ENCODE measurements at places on chromosomes 11 and 22.

DNA sequence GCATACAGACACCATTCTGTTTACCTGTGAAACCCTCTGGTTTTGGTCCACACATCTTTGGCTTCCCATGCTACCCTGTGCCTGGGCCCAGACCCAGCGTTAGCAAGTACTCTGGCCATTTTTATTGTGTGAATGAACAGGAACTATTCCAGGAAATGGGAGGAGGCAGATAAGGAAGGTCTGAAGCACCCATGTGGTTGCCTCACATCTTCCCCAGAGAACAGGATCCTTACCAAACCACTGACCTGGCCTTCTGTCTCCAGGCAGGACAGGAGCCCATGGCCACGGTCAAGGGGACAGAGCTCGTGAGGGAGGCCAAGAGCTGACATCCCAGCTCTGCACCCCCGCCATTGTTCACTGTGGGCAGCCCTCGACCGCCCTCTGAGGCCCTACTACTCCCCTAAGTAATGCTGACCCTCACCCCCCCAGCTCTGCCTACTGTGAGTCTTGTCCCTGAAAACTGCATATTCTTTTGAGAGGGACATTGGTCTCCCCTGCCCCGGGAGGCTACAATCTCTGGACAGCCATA is 97.7 kb upstream of the TP53I11 start:
- no peak for DNase-seq

GRCh38 chr11:45146072-45147016 is at the start of gene PRDM11:
Gene PRDM11 (plus strand): TSS chr11:45146639. CDS start chr11:45181767, 35,128 bp downstream.
- peak; percentile 47 for DNase-seq

DNA sequence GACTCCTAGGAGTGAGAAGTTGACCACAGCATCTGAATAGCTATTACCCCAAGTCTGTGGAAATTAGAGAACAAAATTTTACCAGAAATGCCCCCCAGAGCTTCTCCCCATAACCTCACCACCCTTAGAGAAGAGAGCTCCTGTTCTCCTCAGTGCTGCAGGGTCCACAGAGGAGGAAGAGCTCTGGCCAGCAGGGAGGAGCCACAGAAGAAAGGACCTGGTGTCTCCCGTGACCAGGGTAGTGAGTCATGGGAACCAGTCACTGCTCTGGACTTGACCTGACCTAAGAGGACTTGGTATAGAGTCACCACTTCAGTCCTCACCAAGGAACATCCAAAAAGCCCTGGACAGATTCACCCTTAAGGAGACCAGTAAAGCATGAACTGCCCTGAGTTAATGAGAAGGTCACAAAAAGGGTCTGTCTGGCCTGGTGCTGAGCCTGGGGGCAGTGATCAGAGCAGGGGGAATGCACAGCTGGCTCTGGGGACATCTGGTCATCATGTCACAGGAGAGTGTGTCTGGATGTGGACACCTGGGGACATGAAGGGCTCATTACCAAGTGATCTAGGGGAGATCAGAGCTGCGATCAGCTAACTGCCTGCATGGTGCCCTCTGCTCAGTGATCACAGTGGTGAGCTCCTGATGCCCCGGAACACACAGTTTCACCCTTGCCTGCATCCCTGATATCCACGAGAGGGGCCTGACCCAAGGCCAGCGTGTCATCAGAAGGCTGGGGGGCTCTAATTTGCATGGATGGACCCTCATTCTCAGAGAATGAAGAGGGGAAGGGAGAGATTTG is 103.3 kb upstream of the TOP3B start:
- DNase-seq, result no peak

DNA sequence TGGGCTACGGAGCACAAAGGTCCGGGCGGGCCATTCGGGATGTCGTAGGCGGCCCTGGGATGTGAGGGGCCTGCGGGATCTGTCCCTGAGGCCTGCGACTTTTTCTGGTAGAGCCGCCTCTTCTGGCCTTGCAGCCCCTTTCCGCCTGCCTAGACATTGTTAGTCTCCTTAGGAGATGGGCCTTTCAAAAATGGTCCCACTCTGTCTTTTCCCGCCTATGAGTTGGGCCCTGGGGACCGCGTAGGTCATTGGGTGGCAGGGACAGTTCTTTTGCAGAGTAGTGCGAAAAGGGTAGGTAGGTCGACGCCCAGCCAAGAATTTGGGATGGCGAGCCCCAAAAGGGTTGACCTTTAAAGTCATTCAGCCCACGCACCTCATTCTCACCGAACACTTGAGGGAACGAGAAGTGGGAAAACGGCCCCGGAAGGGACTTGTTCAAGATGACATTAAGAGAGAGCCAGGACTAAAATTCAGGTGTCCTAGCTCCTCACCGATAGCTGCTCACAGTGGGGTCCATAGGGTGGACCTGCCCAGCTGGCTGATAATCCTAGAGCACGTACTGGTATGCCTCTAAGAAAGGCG is 785 bp downstream of the OTUB1 start:
- DNase-seq, result no peak

DNA sequence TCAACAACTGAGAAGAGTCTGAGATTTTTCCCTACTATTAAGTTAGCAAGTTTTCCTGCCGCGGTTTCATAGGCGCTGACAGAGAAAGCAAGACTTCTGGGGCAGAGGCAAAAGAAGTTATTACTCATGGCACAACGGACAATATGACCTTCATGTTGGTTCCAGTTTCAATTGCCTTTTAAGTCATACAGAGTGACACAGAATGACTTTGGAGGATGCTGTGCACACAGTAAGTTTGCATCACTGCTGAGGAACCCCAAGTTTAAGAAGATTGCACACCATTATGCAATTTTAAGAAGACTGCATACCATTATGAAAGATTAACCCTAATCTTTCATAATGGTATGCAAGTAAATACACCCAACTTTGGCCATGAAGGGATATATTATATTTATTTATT is 626.5 kb upstream of the CHORDC1 start:
- DNase-seq, result no peak

Data from neuronal stem cell (in vitro differentiated cells).